Mesothelial cell of epicardium (in vitro differentiated cells): ENCODE measurements at places on chromosomes 13 and 19. TPM values are rescaled to one million over a fixed set of nuclear protein-coding genes. Genes with fewer than 3 reads are reported as not detected.

The PDE4C gene
- 0.70 to 1.4 TPM (median 0.93 TPM) in 3 replicates for total RNA-seq

The HTR2A gene
- 0.47 to 0.83 TPM (median 0.53 TPM) in 3 replicates for total RNA-seq

The RASIP1 gene
- total RNA-seq: 1.4 to 2.1 TPM (median 1.5 TPM) in 3 replicates

The SLC15A1 gene
- total RNA-seq: 1.0 to 1.2 TPM (median 1.0 TPM) in 3 replicates

The CEACAM4 gene
- not detected in 3 replicates for total RNA-seq

- no peak for DNase-seq
Measured at GRCh38 chr13:40984668-40985366, 34.3 kb downstream of the ELF1 start.

DNA sequence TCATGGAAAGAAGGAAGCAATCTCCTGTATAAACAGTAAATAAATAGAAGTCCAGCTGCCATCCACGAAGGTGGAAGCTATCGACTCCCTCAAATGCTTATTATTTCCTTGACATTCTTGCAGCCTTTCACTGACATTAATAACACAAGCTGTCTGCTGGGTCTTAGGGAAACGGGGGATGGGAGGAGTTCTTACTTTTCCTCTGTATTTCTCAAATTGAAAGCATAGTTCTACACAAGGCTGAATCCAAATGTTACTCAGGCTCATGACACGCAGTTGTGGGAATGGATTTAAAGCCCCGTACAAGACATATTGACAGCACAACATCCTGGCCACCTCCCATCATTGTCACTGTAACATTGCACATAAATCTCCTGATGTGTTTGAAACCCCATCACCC, 4.0 kb downstream of the SERPINE3 start:
- no peak for DNase-seq

DNA sequence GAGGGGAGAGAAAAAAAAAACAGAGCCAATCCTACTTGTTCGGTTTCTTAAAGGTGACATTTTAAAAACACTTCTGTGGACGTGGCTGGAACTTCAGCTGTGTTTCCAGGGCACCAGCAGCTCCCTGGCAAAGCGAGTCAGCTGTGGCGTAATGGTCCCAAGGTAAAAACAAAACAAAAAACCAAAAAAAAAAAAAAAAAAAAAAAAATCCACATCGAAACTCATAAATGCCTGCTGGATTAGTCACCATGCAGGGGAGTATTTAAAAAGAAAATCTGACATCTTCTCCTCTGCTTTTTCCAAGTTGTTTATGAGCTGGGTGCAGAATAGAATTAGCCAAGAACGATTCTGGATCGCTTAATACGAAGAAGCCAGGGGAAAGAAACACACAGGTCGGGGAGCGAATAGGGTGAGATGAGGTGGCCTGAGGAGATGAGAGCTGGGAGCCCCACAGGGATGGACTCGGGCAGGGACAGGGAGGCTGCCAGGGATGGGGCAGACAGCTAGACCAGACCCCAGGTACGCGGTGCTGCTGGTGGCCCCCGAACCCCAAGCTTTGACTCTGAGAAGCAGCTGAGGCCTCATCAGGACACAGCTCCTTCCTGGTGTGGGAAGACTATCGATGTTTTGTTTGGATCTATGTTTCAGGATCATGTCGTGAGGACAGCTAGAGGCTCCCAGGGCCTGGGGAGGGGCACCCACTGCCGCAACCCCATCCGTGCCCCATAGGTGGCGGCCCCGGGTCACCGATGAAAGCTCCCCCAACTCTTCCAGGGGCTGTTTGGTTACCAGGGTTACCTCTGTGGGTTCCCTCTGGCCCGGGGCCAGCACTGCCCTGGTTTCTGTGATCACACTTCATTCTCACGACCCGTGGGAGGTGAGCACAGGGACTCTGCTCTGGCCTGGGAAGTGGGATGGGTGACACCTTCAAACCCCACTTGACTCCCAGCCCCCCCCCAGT, 3.1 kb upstream of the CTXN1 start:
- no peak for DNase-seq

GRCh38 chr19:4229179-4229931, at the start of gene EBI3:
EBI3 (plus strand) TSS chr19:4229523; CDS start chr19:4229551, 28 bp downstream.
- no peak for DNase-seq

DNA sequence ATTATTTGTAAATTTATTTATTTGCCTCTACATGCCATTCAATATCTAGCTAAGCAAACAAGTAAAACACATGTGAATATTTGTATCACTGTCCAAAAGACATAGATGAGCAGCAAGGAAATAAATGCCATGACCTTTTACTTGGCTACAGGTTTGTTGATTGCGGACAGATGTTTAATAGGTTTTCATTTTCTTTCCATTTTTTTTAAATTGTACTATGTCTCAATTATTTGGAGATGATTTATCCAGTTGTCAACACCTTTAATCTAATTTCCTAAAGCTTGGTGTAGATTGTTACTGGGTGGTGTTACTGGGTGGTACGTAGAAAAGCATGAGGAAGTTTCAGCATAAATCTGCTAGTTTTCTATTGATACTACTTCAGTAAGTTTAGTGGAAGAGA, 560.6 kb upstream of the SPRY2 start:
- DNase-seq: no peak

DNA sequence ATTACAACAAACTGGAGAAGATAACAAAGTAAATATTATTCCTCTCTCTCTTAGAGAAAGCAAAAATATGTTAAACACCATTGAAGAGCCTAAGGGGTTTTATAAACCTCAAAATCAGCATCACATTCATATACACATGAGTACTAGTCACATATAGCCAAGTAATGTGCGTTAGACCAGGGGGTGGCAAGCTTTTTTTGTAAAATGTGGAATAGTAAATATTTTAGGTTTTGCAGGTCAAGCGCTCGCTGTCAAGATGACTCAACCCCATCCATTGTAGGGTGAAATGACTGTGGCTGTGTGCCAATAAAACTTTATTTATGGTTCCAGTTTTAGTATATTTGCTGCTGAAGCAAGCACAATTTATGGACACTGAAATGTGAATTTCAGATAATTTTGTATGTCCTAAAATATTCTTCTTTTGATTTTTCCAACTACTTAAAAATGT, 21.7 kb downstream of the RFX2 start:
- no peak for DNase-seq

- DNase-seq: no peak
Measured at GRCh38 chr13:56515441-56515840, 625.3 kb upstream of the PRR20A start.

- DNase-seq: no peak
Measured at GRCh38 chr19:54333586-54334298, 5.2 kb downstream of the LILRA4 start.

DNA sequence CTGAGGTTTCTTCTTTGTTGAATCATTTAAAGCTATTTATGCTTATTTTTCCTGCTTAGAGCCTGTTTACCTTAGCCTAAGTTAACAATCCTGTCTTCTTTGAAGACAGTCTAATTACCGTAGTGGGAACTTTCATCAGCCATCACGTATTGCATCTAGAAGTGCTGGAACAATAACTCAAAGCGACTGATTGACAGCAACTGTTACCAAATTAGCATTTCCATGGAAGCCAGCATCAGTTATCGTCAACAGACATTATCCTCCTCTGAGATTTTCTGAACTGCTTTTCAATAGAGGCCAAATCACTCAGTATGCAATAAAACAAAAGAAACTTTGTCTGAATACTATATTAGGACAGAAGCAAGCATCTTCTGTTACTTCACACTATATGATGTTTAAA, 433.3 kb upstream of the SLITRK1 start:
- no peak for DNase-seq

DNA sequence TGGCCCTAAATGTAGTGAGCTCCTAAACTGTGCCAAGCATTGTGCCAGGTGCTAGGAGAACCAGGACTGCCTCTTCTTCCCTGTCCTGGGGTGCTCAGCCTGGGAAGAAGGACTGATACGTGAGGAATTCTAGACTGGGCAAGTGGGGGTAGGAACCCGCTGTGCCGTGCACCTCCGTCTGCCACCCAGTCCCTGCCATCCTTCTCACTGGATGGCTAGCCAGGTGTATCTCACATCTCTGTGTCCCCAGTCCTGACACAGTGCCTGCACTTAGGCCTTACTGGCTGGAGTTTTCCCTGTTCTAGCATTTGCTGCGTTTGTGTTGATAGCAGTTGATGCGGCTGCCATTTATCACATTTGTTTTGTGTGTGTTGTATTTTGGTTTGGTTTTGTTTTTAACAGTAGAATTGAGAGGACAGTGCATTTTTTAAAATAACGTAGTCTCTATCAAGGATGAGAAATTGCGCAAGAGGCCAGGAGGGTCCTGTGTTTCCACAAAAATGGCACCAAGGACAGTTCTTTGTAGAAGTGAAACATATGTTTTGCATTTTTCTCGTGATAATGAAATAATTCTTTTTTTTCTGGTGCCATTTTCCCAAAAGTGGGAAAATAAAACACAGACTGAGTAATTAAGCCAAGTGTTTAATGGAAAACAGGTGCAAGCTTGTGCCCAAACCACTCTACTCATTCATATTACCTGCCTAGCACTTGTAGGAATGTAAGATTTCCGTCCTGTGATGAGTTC, 4.7 kb upstream of the GPR183 start:
- DNase-seq: no peak

GRCh38 chr19:47081095-47081494, 32.5 kb downstream of the ZC3H4 start:
- no peak for DNase-seq

DNA sequence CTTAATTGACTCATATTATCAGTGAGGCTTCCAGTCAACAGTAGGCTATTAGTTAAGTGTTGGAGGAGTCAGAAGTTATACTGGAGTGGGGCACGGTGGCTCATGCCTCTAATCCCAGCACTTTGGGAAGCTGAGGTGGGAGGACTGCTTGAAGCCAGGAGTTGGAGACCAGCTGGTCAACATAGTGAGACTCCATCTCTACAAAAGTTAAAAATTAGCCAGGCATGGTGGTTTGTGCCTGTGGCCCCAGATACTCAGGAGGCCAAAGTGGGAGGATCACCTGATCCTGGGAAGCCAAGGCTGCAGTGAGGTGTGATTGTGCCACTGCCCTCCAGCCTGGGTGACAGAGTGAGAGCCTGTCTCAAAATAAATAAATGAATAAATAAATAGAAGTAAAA, 53.2 kb downstream of the COMP start:
- DNase-seq: no peak
